ENCODE measurements at places on chromosomes 5 and 9.
A peak's percentile ranks its signal among the peaks of the same experiment; 100 is the strongest.

GRCh38 chr9:4986783-4987182 is 1.7 kb downstream of the JAK2 start:
- DNase-seq, result no peak

DNA sequence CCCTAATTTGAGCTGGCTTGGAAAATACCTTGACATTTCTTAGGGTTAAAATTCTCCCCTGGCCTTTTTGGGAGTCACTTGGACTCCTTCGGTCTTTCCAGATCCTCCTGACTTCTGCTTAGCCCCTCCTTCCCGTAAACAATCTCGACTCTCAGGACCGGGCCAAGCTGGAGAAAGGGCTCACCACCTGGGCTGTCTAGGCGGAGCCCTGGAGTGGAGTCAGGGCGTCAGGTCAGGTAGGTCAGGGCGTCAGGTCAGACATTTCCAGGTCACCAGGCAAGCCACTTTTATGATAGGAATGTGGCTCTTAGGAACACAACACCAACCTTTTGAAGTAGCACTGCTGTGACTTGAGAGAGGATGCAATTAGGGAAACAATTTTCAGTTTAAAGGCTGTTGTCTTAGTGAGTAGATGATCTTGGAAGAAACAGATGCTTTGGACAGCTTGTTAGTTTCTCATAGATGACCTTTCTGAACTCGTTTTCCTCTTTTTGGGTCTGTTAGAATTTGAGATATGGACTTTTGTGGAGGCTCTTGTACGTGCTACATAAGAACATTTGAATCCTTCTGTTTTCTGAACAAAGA is 12.8 kb downstream of the OSTF1 start:
- DNase-seq, result no peak

DNA sequence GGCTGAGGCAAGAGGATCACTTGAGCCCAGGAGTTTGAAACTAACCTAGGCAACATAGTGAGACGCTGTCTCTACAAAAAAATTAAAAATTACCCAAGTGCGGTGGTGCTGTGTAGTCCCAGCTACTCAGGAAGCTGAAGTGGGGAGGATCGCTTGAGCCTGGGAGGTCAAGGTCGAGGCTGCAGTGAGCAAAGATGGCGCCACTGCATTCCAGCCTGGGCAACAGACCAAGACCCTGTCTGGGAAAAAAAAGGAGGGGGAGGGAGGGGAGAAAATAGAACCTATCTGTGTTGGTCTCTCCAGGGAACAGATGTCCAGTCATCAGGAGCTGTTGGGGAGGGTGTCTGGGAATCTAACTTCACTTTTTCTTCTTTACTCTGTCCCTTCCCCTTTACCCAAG is 24.3 kb downstream of the MAT2B start:
- DNase-seq, result no peak

- DNase-seq, result no peak
These were observed 8.4 kb downstream of the BRD3OS start for GRCh38 chr9:134033516-134034214.

DNA sequence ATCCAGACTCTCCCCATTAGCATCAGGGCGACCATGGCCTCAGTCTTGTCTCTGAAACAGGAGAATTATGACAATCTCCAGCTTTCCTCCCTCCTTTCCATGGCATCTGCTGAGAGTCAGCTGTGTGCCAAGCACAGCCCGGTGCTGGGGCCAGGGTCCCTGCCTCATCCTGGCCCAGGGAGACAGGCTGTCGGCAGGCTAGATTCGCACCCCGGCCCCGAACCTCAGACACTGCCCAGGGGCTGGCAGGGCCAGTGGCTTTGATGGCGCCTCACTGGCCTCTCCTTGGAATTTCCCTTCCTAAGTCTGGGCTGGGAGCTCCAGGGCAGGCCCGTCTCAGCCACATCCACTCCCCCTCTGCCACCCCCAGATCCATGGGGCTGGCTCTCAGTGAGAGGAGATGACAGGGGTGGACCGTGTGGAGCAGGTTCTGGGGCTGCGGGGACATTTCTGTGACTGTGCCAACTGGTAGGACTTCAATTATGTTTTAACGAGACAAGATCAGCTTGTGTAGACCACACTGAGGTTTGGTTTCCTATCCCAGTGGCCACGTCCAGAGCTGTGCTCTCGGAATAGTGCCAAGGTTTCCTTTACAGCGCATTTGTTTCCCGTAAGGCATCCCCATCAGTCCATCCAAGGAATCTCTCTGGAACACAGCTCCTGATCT is 15.5 kb downstream of the FAM163B start:
- no peak for DNase-seq

DNA sequence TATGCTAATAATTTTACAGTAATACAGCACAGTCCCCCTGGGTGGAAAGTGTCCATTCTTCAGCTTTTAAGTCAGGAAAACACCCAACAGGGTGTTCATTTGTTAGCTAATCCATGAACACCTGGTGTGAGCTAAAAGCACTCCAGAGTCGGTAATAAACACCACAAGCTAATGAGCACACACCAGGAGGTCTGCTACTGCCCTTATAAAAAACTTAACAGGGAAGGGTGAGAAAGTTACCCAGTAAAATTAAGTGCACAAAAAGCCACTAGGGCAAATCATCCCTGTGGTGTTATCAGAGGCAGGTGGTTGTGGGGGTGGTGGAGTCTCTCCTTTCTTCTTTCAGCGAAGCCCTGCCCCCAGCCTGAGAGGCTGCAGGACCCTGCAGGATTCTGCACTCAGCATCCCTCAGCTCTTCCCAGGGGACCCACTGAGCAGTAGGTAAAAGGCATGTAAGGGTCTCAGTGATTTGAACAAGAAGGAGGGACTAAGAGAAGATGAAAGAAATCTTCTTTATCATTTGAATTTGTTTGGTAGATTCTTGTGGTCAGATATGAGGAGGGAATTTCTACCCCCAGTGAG is 14.4 kb downstream of the GDNF start:
- DNase-seq, result no peak

GRCh38 chr5:180396926-180397325 is 43.8 kb upstream of the GFPT2 start:
- DNase-seq, result no peak

- DNase-seq, result peak; percentile 32
These were observed 94.5 kb downstream of the PDE4D start for GRCh38 chr5:59798862-59799667.

DNA sequence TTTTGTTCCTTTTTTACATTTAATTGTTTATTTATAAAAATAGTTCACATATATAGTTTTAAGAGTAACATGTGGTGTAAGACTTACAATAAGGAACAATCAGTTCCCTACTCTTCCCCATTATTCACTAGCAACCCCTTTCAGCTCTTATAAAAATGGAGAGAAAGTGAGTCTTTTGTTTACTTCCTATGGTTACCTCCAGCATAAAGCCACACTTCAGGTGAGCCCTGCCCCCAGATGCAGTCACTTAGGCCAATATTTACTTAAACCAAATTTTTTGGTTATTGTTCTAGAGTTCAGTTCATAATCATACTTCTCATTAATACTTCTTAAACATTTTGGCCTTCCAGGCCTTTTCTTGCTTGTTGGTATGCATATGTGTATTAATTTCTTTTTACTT is 33.7 kb downstream of the UBE2R2 start:
- no peak for DNase-seq

DNA sequence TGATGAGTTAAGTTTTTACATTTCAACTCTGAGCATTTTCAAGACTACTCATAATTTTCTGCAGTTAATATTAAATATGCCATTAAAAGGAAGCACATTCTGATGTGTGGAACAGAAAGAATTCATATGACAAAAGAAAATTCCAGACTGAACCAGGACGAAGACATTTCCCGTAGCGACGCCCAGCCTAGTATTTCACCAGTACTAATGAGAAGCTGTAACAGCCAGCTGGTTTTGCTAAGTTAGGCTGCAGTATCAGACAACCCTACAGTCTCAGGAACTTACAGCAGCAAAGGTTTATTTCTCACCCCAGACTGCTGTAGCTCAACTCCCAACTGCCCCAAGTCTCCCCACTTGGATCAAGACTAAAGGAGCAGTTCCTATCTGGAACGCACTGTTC is 91.6 kb downstream of the TMEM174 start:
- DNase-seq, result no peak

- DNase-seq, result no peak
These were observed 588.7 kb upstream of the CDH6 start for GRCh38 chr5:30604648-30605262.

DNA sequence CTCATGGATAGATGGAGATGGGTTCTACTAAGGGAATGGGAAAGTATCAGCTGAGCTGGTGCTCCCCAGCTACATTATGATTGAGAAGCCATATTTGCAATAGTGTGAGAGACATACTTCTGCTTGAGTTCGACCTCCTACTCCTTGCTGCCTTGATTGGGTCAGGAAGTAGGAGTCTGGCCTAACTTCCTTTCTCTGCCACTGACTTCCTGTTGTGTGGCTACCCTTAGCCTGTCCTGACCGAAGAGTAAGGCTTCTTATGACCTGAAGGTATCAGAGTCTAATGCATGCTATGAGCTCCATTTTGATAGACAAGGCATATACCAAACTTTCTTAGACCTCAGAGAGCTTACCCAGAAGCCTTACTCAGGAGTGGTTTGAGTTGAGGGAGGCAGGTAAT is 53.9 kb downstream of the OSTF1 start:
- no peak for DNase-seq

GRCh38 chr9:120403543-120403856 is 176.5 kb downstream of the CDK5RAP2 start:
- DNase-seq, result no peak

GRCh38 chr5:31815376-31815775 is 176.4 kb downstream of the PDZD2 start:
- DNase-seq, result no peak

GRCh38 chr5:151221574-151221973 is 2.3 kb downstream of the CCDC69 start:
- DNase-seq, result no peak

- no peak for DNase-seq
These were observed 364.2 kb downstream of the IRX2 start for GRCh38 chr5:2387250-2387633.
